Stimulated activated naive CD4-positive, alpha-beta T cell treated with Interleukin-2 at 50 U/mL for 16 hours (primary cell): ENCODE measurements at places on chromosomes 11 and 22.

DNA sequence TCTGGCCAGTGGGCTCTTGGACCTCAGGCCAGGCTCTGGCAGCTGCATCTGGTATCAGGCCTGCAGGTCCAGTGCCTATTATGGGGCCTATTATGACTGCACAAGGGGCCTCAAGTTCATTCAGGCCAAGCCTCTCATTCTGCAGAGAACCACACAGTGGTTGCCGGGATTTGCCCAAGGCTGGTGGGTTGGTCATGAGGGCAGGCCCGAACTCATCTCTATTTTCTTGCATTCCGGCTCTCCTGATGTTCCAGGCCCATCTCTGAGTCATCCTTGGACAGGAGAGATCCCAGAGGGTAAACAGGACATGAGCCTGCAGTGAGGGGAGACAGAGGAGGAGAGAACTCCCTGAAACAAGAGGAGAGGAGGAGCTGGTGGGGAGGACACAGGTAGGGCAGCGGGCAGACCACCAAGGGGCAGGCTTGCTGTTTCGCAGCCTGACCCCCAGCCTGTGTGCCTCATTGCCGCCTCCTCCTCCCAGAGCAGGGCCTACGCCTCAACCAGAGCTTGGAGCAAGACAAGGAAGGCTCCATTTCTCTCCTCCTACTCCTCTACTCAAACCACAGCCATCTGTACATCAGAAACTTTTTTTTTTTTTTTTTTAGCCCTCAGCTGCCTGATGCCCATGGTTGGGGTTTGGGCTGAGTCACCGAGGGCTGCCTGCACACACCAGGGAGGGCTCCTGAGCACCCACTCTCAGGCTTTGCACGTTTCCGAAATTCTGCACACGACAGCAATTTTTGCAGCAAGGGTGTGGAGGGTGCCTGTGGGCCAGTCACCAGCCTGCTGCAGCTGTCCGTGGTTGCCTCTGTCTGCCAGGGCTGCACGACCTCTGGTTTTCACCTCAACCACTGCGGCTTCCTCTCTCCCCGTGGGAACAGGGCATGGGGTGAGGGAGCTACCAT is 12.7 kb upstream of the TREH start:
- DNase-seq = peak; percentile 70

DNA sequence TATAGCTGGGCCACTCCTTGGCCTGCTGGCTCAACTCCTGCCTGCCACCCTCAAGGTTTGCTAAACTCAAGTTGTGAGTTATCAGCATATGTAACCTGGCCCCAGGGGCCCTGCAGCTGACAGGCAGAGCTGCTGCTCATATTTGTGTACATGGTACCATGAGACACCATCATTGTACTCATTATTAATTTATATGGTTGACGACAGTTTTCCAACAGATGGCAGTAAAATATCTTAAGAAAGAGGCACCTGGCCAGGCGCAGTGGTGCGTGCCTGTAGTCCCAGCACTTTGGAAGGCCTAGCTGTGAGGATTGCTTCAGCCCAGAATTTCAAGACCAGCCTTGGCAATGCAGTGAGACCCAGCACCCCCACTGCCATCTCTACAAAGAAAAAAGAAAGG is 11.4 kb upstream of the DENND5A start:
- no peak for DNase-seq

DNA sequence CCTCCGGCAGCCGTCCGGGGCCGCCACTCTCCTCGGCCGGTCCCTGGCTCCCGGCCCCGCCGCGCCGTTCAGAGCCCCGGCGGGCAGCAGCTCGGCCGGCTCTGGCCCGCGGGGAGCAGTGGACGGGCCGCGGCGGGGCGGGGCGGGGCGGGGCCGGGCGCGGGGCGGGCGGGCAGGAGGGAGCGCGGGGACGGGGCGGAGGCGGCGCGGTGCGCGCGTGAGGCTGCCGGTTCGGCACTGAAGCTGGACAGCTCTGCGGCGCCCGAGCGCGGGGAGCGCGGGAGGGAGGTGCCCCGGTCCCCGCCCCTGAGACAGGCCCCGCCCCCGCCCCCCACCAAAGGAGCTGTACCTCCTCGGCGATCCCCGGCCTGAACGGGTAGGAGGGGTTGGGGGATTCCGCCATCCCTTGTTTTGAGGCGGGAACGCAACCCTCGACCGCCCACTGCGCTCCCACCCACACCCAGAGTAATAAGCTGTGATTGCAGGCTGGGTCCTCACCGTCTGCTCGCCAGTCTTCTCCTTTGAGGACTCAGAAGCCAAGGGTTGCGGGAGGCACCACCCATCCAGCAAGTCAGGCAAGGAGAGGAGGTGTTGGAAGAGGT is at the start of gene DRD2:
Gene DRD2, minus strand, starts transcription at position 239 of the 602 bp plus-strand sequence. CDS start 50,747 bp downstream, outside the sequence.
- DNase-seq = no peak

DNA sequence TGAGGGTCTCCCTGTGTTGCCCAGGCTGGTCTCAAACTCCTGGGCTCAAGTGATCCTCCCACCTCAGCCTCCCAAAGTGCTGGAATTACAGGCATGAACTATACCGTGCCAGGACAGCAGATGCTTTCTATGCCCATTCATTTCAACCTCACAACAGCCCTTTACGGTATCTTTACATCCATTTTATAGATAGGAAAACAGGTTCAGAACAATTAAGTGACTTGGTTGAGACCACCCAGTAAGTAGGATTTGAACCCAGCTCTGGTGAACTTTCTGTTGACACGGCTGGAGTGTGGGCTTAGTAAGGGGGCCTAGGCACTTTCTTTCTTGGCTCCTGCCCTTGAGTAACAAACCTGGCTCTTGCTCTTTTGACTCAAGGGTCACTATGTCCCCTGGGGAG is 25.7 kb downstream of the TEF start:
- DNase-seq = no peak

GRCh38 chr11:14813516-14813915 is 78.5 kb downstream of the CYP2R1 start:
- DNase-seq = no peak

DNA sequence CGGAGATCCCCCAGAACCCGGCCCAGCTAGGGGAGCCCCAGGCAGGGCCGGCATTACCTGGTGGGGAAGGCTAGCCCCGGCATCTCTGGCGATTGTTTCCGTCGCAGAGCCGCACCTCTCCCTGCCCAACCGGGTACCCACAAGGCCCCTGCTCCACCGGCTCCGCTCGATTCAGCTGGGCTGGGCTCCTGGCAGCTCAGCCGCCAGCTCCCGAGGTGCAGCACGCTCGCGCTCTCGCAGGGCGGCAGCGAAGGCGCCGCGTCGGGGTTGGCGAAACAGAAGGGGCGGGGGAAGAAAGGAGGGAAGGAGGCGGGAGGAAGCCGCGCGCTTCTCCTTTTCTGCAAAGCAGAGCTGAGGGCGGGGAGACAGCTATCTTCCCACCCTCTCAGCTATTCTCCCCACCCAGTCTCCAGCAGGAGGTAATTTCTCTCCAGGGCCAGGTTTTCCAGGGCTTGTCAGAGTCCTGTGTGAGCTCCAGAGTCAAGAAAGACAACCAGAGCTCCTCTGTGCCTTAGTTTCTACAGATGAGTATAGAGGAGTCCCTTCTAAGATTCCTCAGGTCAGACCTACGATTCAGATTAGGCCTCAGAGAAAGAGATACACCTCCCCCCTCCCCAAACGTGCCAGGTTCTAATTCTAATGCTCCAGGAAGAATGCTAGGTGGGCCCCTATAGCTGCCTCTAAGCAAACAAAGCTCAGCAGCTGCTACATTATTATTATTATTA is 62.0 kb downstream of the PAK1 start:
- DNase-seq = peak; percentile 72

- no peak for DNase-seq
Measured at GRCh38 chr11:11324090-11324489, 29.0 kb downstream of the CSNK2A3 start.

DNA sequence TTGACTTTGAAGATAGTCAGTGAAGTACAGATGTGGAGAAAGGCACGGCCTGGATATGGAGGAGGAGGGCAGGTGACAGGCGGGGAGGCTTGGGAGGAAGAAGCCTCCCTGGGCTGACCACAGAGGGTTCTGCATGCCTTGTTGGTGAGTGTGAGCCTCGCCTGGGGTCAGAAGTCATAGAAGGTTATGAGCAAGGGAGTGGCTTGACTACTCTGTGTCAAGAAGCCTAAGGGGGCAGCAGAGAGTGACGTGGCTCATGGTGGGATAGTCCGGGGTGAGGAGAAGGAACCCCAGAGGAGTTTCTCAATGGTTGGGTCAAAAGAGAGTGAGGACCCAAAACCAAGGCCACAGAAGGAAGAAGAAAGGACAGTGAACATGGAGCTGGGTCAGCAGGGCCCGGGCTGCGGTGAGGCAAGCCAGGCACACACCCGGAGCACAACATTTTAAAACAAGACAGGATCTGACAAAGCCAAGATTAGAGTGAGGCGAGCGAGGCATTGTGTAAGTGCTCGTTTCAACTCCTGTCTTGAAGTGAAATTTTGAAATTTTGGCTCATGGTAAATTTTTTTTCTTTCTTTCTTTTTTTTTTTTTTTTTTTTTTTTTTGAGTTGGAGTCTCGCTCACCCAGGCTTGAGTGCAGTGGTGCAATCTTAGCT is 31.9 kb downstream of the PDGFB start:
- no peak for DNase-seq

- no peak for DNase-seq
Measured at GRCh38 chr22:32777987-32778386, 23.5 kb upstream of the TIMP3 start.

DNA sequence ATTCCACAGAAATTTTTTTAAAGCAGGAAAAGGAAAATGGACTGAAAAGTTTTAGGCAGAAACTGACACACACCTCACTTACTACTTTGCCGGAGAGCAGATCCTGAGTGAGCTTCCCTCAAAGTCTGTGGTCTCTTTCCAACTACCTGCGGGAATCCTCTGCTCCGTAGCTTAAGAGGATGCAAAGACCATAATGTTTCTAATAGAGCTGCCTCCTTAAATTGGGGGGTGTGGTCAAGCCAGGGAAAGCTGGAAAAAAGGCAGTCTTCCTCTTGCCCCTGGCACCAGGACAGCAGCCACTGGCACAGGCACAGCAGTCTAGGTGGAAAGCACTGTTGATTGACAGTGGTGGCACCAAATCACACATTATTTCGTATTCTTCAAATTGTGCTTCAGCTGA is at the start of gene ETS1:
Gene ETS1, minus strand, starts transcription at position 144 of the 400 bp plus-strand sequence. CDS start 14,428 bp downstream, outside the sequence.
- DNase-seq = no peak

GRCh38 chr22:21726650-21727049 is 8.9 kb downstream of the YPEL1 start:
- DNase-seq = no peak

DNA sequence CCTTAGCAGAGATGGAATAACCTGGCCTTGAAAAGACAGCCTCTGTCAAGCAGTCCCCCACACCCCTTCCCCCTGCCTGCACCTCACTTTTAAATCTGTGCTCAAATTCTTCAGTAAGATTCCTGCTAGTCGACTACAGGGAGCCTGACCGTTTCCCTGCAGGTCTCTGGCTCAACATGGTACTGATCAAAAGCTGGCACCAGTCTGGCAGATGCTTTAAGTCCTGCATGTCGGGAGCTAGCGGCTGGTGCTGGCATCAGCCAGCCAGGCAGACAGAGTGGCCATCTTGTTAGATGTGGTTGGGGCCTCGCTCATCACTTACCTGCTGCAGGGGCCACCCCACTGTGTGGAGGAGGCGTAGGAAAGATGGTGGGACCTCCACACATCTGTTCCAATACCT is 204.4 kb upstream of the SORL1-AS1 start:
- no peak for DNase-seq

DNA sequence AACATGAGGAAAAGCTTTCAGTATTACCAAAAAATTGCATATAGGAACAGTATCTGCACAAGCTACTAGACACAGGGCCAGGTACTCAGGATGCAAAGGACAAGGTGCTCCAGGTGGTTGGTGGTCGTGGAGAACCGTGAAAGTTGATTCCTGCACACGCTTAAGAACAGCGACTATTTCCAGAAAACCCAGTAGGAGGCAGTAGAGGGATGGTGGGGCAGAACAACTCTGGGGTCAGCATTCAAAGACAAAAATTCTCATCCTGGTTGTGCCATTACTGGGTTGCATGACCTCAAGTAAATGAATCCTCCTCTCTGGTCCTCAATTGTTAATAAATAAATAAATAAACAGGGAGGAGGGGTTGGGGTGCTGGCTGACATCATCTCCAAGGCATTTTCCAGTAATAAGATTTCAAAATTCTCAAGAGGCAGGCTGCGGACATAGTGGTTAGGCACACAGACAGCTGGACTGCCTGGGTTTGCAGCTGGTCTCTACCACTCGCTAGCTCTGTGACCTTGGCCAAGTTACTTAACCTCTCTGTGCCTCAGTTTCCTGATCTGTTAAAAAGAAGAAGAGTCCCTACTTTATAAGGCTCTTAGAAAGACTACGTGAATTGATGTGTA is 89.6 kb downstream of the ISX start:
- no peak for DNase-seq
